Caki2 (cell line): ENCODE measurements at places on chromosomes 3 and 15.

DNA sequence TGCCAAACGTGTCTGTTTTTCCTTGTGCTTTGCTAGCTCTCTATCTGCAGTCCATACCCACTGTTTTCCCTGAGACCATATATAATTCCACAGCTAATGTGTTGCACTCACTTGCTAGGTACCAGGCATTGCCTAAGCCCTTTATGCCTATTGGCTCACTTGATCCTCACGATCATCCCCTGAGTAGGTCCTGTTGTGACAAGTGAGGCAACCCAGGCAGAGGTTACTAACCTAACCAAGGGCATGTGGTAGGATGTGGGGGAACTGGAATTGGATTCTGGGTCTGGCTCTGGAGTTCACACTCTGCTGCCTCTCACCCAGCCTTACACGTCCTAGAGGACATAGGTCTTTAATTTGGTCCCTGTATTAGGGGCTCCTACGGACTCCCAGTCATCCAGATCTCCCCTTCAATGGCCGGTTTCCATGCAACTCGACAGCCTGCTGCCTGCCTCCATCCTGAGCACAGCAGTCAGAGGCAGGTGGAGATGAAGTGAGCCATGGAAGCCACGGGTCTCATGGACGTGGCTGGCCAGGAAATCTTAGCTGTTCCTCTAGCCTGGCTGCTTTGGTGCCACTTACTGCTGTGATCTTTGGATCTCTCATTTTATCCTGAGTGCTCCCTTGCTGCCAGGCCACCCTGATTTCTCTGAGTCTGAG is 38.9 kb upstream of the MYZAP start:
- no peak for DNase-seq

GRCh38 chr15:23797747-23798446 is 110.8 kb upstream of the NDN start:
- DNase-seq = no peak

- DNase-seq = no peak
Measured at GRCh38 chr15:31111091-31111647, 9.6 kb upstream of the TRPM1 start.

GRCh38 chr3:46129588-46130272 is 78.4 kb downstream of the CCR1 start:
- no peak for DNase-seq

- no peak for DNase-seq
Measured at GRCh38 chr3:13018043-13018451, 55.2 kb downstream of the IQSEC1 start.

DNA sequence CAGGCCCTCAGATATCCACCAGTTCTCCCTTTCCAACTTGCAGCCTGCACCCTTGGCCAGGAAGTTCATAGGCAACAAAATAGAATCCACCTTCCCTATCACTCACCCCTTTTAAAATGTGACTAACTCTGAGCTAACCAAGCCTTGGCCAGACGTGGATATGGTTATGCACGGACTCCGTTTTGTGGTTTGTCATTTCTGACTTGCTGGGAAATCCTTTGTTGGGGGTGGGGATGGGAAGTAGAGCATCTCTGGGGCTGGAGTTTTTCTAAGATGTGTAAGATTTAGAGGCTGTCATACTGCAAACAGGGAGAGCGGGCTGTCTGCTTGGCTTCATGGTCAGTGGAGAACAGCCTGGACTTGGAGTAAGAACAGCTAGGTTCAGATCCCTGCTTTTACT is 62.6 kb downstream of the SMAD3 start:
- peak; percentile 92 for DNase-seq

DNA sequence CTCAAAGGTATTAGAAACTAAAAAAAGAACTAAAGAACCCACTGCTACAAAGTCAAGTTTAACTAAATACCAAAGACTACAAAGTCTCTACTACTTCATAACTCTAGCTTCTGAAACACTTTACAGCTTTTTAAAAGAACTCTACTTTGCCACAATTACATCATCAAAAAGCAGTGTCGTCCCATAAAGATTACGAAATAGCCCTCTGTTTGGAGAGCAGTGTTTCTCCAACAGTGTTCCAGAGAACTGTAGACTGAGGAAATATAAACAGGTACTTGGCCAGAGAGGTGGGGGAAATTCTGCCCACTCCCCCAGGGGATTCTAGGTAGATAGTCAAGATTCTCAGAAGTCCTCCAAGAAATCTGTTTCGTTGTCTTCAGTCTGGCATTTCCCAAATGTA is 225.6 kb downstream of the PDZRN3 start:
- no peak for DNase-seq

DNA sequence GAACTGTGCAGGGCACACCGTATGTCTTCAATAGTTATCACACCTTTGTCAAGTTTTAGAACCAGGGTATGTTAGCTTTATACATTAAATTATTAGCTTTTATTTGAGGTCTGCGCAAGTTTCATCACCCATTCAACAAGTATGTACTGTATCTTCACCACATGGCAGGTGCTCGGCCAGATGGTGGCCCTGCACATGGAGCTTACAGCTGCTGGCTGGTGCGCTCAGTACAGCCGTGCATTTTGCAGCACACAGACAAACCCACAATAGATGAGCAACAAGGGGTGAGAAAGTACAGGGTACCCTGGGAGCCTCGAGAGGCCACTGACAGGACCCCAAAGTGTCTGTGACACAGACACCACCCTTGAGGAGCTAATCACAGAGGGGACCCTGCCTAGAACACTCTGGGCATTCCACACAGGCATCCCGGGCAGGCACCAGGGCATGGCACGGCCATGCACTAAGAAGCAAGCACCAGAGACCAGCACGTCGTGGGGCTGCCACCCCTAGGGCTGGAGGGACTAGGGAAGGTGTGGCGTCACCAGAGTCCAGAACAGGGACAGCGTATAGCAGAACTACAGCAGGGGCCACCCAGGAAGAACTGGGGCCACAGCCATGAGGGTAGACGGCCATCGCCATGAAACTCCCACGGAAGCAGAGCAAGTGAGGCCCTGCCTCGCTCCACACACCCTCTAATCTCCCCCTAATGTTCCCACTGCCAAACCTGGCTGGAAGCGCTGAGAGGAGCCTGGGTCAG is 27.4 kb downstream of the ZXDC start:
- no peak for DNase-seq

DNA sequence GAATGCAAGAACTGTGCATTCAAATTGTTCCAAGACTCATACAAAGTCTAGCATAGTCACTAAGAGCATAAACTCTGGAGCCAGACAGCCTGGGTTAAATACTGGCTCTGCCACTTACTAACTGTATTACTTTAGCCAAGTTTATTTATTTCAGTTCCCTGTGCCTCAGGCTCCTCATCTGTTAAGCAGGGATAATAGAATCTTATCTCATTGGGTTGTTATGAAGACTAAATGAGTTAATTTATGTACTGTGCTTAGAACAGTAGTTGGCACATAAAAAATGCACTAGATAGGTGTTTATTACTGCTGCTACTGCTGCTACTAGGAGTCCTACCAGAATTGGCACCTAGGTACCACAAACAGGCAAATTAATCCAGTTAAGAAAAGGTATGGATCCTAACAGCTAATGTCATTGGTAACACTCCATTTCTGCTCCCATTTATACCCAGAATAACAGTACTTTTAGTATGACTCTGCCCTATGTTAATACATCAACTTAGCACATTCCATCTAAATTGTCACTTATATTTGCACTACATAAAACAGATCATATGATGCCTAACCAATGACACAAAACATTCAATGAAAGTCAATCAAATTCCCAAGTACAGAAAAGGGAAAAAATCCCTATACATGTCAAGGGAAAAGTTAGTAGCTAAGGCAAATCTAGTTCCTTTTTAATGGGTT is 45.7 kb downstream of the GSK3B start:
- no peak for DNase-seq

DNA sequence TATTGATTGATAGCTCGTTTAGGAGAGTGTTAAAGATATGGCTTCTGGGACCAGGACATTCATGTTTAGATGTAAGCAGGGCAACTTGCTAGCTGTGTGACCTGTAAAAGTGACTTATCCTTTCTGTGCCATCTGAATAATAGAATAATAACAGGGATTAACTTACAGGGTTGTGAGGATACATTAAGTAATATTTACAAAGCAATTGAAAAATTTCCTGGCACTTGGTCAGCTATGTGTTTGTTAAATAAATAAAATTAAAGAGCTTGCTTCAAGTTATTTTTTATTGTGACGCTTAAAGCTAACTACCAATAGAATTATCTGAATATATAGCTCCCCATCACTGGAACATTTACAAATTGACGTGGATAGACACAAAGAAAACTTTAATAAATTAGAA is 287.9 kb upstream of the CDIN1 start:
- DNase-seq = no peak

DNA sequence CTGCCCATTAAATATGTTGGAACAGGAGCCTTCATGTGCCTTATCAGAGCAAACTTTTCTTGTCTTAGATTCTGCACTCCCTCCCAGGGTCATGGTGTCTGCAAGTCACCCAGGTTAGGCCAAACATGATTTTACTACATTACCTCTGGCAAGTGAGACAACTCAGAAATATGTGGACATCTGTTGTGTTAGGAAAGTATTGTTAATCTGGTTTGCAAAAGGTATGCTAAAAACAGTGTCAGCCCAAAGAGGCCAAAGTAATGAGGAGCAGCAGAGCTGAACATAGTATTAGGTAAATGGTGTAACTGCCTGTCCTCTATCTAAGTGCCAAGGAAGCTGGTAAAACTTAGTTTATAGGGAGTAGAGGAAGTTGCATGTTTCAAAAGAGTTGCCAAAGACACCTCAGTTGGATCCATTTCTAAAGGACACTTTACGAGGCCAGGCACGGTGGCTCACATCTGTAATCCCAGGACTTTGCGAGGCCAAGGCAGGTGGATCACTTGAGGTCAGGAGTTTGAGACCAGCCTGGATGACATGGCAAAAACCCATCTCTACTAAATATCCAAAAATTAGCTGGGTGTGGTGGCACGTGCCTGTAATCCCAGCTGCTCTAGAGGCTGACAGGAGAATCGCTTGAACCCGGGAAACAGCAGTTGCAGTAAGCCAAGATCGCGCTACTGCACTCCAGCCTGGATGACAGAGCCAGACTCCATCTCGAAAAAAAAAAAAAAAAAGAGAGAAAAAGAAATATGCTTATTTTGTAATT is 22.5 kb upstream of the PPIB start:
- DNase-seq = no peak

DNA sequence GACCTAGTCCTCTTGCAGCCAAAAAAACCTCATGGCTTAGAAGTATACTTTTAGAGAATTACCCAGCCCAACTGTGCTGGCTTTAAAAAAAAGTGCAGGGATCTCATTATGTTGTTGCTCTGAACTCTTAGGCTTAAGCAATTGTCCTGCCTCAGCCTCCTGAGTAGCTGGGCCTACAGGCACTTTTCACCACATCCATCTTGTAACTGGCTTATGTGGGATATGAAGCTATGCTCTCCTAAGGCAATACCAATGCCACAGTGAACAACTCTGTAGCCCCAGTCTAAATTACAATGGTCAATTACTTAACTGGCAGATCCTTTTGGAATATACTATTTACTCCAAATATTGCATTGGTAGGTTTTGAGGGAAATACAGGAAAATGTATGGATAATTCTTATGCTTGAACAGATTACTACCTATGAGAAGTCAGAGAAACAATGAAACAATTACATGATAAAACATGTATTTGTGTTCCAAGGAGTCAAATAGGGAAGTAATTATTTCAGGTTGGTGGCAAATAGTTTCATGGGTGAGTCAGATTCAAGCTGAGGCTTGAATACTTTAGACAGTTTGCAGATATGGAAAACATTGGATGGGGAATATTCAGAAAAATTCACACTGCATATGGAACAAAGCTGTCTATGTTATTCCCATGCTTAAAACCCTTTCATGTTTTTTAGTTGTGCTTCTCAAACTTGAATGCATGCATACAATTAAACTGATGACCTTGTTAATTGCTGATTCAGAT is 34.6 kb upstream of the GPR149 start:
- DNase-seq = no peak

GRCh38 chr3:123376451-123377242 is 72.2 kb downstream of the ADCY5 start:
- no peak for DNase-seq

GRCh38 chr15:41182266-41182665 is 48.3 kb downstream of the EXD1 start:
- no peak for DNase-seq

GRCh38 chr3:45267097-45267496 is 41.0 kb upstream of the TMEM158 start:
- no peak for DNase-seq

- no peak for DNase-seq
Measured at GRCh38 chr15:88615303-88616107, 5.6 kb upstream of the AEN start.

DNA sequence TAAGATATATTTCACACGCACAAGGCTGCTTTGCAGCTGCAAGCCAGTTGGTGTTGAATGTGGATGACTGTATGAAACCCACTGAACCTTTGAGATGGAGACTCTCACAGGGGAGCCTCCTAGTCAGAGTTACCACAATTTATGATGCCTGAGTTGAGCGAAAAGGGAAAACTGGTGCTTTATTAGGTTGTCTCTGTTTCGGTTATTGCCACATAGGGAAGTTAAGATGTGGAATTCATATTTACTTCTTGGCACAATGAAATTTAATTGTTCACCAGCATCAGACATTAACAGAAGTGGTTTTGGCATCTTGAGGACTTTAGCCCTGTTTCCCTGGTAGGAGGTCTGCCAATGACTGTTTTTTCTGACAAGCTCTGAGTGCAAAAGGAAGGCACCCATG is 358.2 kb downstream of the SQOR start:
- DNase-seq = no peak

DNA sequence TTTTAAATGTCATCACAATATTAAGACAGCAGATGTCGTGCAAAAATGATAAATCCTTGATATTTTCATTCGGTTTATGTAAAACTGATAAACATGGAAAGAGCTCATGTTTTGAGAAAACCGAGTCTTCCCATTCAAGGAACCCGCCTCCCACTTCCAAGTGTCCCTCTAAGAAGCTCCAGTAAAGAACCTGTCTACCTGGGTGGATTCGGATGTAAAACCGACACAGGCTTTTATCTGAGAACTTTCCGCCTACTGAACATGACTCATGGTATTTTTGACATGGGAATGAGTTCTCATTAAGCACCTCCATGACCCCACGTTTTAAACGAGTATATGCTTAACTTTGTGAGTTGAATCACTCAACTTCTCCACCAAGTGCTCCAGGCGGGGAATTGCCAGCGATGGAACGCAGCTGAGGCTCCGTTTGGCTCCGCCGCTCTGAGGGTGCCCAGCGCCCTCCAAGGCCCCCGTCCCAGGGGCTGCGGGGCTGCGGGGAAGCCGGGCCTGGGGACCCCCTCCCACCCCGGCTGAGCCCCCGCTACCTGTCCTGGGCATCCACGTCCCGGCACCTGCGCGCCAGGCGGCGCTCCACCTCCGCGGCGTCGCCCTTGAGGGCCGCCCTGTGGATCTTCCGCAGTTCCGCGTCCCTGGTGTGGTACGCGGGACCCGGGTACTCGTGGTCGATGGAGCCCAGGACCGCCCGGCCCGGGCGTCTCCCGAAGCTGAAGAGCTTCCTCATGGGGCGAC is 119.9 kb downstream of the LMLN start:
- DNase-seq = peak; percentile 53

GRCh38 chr3:190076601-190077394 is 43.9 kb downstream of the P3H2 start:
- DNase-seq = peak; percentile 89
